ENCODE measurements at places on chromosomes 16 and 17.
A peak's percentile ranks its signal among the peaks of the same experiment; 100 is the strongest.

DNA sequence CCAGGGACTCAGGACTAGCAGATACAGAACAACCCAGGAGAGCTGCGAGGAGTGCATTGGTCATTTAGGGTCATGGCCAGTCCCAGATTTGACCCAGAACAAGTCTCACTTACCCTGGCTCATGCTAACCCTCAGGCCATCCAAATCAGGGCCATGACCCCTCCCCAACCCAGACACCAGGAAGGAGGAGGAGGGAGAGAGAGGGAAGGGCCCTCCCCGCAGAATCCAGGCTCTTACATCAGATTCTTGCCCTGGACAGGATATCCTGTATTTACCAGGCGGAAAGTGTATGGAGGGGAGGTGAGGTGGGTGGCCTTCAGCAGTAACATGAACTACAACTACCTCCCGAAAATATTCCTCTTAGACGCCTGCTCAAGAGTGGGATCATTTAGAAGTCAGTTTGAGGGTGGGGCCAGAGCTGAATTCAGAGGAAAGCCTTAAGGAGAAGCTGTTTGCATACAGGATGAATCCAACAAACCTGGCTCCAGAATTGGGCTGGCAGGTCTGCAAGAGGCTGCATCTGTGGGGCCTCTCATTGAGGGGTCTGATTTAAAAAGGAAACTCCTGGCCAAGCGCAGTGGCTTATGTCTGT, 2.1 kb downstream of the VAT1 start:
- no peak for DNase-seq

DNA sequence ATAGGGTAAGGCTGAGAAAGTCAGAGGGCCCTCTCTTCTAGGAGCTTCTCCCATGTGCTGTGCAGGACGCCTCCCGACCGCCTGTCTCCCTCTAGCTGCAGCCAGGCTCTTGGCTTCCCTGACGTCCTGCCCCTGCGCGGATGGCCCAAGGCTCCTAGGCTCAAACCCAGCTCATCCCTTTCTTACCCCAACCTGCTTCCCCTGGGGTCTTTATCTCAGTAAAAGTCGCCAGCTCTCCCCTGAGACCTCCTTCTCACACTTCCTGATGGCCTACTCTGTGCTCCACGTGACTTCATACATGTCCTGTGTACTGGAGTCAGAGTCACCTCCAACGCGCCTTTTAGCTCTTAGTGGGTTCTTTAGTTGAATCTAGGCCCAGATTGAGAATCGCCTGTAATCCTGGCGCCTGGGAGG, 1.1 kb upstream of the ZNF747 start:
- DNase-seq, result peak; percentile 86

DNA sequence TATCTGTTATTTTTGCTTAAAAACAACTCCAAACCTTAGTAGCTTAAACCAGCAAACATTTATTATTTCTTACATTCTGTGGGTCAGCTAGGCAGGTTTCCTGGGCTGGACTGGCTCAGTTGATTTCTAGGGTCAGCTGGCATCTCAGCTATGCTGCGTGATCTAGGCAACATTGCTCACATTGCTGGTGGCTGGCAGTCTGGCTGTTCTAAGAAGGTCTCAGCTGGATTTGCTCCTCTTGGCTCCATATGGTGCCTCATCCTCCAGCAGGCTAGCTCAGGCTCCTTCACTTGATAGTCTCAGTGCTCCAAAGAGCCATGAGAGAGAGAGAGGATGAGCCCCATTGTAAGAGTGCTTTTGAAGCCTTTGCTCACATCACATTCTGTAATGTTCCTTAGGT, 470.6 kb upstream of the CDH5 start:
- DNase-seq, result no peak

DNA sequence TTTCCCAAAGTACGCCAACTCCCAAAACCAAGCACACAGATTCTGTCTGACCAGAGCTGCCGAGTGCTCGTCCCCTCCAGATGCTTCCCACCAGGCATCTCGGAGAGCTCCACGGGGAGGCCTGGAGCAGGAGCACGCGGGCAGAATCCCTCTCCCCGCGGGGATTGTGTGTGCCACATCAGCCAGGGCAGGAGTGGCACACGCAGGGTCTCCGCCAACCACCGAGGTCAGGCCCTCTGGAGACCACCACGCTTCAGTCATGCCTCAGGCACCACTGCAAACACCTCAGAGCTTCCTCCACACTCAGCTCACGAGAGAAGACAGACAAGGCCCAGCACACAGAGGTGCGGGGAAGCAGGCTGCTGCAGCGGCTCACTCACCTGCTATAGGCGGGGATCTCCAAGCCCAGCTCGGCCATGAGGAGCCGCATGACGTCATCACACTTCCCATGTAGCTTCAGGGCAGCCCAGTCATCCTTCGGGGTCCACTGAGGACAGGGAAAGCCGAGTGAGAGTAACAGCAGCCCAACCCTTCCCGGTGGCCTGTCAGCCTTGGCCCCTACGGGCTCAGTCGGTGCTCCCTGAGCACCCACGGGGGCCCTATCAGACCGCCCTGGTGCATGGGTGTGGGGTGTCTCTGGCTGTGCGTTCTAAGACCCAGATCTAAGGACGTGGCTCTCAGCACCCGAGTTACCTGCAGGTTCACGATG, 2.3 kb upstream of the PCYT2 start:
- no peak for DNase-seq

- no peak for DNase-seq
Observed at GRCh38 chr17:6479622-6480302, 35.5 kb downstream of the PIMREG start.

DNA sequence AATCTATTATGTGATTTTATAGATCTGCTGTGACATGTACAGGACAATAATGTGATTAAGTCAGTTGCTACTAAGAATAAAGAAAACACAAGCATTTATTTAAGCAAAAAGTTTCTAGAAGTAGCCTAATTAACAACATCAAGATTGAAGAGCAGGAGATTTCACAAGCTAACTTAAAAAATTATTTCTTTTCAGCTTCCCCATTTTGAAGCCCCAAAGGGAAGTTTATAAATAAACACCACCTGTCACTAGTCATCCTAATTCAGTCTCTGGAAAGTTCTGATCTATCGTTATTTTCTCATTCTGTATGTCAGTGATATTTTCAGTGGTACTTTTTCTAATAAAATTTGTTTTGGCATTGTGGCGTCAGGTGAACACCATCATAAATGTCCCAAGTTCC, 8.3 kb downstream of the CAPNS2 start:
- no peak for DNase-seq

DNA sequence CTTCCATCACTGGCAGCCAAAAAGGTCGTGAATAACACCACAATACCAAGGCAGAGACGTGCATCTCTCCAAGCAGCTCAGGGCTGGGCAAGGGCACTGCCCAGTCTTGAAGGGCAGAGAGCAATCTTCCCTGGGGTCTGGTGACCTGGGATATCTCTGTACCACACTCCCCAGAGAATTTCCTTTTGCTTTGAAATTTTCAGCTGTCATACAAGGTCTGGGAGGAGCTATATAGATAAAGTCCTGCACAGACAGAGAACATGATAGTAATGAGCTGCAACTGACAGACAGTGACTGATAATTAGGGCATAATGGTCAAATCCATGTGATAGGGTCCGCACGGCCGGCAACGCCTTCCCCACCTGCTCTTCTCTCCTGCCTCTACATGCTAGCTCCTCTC, 68.2 kb downstream of the DYNLRB2 start:
- DNase-seq, result no peak

GRCh38 chr16:71351558-71351901, 7.0 kb upstream of the CALB2 start:
- DNase-seq, result no peak

GRCh38 chr17:56176091-56176490, 22.8 kb downstream of the ANKFN1 start:
- no peak for DNase-seq

DNA sequence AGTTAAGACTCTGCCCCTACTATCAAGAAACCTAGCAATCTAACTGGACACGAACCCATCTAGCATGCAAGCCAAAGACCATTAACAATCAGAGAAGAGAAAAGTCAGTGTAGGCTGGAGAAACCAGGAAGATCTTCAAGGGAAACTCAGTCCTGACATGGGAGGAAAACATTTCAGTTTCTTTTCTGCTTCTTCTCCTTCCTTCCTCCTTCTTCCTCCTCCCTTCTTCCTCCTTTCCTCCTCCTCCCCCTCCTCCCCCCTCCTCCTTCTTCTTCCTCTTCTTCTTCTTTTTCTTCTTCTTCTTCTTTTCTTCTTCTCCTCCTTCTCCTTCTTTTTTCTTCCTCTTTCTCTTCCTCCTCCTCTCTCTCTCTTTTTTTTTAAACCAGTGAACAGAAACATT, 29.6 kb upstream of the SHISA9 start:
- no peak for DNase-seq

- no peak for DNase-seq
Observed at GRCh38 chr17:1620486-1620885, 8.1 kb downstream of the SLC43A2 start.

DNA sequence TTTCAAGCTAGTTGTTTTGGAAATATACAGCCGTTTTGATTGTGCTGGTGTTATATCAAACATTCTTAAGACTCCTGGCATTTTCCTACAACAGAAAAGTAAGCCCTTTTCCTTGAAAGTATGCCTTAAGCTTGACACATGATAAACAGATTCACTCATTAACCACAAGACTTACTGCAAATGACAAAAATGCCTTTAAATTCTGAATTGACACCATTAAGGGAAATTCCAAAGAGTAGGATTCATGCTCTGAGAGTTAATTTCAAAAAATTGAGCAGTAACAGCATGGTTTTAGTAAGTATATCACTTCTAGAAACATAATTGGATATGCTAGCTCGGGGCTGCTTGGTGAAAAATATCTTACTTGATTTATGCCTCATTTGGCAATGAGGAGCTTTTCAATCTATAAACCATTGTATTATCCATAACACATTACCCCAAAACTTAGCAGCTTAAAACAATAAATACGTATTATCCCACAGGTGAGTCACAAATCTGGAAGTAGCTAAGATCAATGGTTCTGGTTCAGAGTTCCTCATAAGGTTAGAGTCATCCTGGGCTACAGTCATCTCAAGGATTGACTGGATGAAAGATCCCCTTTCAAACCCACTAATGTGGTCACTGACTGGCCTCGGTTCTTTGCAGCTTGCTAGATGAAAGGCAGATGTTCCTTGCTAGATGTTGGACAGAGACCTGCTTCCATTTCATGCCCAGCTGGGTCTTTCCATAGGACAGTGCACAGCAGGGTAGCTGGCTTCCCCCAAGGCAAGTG, 8.2 kb upstream of the PHAF1 start:
- DNase-seq, result peak; percentile 51

- DNase-seq, result no peak
Observed at GRCh38 chr16:85777583-85778310, 21.6 kb downstream of the EMC8 start.

- no peak for DNase-seq
Observed at GRCh38 chr16:6012716-6013115, 915.1 kb upstream of the EEF2KMT start.

DNA sequence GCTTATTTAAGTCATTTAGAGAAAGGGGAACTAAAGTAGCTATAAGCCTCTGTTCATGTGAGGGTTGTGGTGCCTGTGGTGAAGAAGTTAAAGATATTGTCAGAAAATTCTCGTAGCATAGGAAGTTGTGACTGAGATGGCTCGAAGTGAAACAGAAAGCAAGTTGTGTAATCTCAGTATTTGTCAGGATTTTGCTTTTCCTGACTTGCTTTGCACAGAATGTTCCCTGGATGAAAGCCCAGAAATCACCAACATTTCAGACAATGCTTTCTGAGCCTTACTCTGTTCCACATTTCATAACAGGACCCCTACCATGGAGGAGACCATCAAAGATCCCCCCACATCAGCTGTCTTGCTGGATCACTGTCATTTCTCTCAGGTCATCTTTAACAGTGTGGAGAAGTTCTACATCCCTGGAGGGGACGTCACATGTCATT, 10.6 kb downstream of the CALCOCO2 start:
- DNase-seq, result peak; percentile 64

DNA sequence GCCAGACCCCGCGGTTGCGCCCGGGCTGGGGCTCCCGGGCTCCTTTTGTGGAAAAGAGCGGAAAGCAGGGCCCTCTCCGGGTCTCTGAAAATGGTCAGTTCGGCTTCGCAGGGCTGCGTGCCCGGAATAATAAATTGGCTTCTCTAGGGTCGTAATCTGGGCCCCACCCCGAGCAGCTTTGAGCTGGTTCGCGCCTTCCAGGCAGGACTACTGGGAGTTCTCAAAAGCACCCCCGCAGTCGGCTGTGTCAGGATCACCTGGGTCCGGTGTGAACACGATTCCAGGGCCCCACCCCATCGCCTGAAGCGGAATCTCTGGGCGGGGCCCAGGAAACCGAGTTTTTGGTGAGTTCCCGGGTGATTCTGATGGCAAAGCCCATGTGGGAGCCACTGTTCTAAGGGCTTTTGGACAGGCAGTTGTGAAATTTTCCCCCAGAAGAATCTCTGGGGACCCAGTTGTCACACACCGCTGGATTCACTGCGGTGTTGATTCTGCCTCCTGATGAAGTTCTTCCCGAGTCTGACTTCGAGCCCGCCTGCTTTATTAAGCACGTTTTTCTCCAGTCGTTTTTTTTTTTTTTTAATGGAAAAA, 77.0 kb downstream of the MRC2 start:
- DNase-seq, result peak; percentile 16

- no peak for DNase-seq
Observed at GRCh38 chr17:58089111-58089510, 5.9 kb downstream of the DYNLL2 start.

GRCh38 chr17:1143573-1143972, 36.2 kb downstream of the ABR start:
- no peak for DNase-seq

GRCh38 chr16:20942256-20942655, 41.7 kb downstream of the LYRM1 start:
- DNase-seq, result no peak

- no peak for DNase-seq
Observed at GRCh38 chr17:79011451-79012147, 2.0 kb upstream of the CANT1 start.

DNA sequence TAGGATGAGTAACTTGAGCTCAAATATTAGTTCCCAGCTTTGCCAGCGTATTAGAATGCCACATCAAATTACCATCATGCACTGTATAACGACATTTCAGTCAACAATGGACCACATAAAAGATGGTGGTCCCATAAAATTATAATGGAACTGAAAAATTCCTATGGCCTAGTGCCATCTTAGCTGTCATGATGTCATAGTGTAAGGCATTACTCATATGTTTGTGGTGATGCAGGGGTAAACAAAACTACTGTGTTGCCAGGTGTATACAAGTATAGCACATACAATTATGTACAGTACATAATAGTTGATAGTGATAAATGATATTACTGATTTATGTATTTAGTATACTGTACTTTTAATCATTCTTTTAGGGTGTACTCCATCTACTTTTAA, 54.4 kb upstream of the NETO2 start:
- no peak for DNase-seq

GRCh38 chr16:75402821-75403475, 30.4 kb downstream of the CFDP1 start:
- DNase-seq, result no peak

DNA sequence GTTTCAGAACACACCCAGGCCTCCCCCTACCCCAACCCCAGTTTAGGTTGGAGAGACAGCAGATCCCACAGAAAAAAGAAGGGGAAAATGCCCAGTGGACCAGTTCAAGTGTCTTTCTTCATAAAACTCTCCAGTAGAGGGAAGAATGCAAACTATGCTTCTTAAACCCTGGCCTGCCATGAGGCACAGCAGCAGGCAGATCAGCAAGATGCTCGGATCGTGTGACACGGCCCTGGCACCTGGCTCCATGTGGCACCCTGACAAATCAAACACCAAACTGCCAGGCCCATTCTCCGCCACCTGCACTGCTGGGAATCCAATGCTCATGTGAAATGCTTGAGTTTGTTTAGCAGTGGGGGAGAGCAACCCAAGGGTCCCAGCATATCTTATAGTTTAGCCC, 166.8 kb downstream of the SOX9 start:
- DNase-seq, result no peak

GRCh38 chr16:77250400-77250799, 51.2 kb downstream of the SYCE1L start:
- no peak for DNase-seq

Measured in activated CD4-positive, alpha-beta T cell treated with anti-CD3 and anti-CD28 coated beads for 36 hours (primary cell).